ENCODE measurements at places on chromosomes 3 and 15.

DNA sequence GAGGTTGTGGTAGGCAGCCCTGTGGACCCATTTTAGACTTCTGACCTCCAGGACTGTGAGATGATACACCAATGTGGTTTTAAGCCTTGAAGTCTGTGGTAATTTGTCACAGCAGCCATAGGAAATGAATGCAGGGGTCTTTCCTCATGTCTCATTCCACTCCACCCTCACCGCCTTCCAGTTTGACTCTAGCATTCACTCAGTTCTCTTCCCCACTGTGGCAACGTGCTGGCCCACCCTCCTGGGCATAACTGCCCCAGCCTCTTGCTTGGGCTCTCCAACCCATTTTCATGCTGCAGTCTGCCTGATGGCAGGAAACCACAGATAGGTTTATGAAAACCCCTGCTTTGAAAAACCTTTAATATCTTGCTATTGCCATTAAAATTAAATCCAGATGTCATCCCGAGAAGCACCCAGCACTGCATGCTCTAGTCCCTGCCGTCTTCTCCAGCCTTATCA, 7.3 kb upstream of the TRNT1 start:
- no peak for DNase-seq

GRCh38 chr15:81098861-81099651, 35.0 kb upstream of the CFAP161 start:
- DNase-seq: no peak

DNA sequence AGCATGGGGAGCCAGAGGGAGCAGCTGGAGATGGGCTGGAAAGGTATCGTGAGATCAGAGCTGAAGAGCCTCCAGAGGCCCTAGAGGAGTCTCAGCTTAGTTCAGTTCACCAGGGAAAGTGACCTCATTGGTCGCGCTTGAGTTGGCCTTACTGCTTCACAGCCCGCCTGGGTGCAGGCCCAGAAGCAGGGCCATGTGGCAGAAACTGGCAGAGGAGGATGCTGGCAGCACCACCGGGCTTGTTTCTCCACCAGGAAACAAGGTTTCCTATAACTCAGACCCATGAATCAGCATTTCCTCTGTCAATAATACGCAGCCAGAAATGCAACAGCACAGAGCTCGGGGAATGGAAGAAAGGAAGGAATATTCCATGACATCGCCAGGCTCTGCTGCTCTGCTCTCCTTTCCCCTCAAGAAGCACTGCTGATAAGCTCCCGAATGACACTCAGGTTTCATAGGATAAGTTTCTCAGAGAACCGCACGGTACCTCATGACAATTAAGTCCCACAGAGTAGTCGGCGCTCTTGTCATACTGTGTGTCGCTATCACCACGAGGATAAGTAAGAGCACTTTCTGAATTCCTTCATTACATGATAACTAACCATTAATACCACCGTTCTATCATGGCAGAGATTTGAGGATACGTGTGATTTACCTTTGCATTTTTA, 147.1 kb upstream of the LPP start:
- DNase-seq: peak; percentile 12

DNA sequence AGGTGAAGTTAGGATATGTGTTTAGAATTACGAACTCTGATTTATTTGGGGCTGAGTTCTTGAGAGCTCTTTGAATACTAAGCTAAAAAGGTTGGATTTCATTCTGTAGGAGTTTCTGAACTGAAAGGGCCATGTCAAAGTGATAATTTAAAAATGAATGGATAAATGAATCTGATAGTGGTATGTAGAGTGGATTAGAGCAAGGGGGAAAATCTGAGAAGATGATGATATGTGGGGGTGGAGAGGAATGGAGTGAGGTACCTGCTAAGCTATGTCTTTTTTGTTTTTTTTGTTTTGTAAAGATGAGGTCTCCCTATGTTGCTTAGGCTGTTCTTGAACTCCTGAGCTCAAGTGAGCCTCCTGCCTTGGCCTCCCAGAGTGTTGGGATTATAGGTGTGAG, 44.6 kb upstream of the SLC22A13 start:
- no peak for DNase-seq

DNA sequence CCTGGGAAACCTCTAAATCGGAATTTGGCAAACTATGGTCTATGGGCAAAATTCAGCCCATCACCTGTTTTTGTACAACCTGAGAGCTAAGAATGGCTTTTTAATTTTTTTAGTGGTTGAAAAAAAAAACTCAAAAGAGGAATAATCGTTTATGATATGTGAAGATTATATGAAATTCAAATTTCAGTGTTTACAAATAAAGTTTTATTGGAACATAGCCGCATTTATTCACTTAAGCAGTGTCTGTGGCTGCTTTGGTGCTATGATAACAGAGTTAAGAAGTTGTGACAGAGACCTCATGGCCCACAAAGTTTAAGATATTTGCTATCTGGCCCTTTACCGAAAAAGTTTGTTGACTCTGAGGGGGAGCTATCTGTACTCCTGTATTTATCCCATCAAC, 36.4 kb upstream of the LACTB start:
- no peak for DNase-seq

GRCh38 chr3:120113128-120114116, 19.2 kb upstream of the GSK3B start:
- no peak for DNase-seq

GRCh38 chr3:134754768-134755559, 40.1 kb upstream of the EPHB1 start:
- no peak for DNase-seq

- DNase-seq: no peak
Measured at GRCh38 chr3:13275376-13276005, 144.6 kb downstream of the NUP210 start.

DNA sequence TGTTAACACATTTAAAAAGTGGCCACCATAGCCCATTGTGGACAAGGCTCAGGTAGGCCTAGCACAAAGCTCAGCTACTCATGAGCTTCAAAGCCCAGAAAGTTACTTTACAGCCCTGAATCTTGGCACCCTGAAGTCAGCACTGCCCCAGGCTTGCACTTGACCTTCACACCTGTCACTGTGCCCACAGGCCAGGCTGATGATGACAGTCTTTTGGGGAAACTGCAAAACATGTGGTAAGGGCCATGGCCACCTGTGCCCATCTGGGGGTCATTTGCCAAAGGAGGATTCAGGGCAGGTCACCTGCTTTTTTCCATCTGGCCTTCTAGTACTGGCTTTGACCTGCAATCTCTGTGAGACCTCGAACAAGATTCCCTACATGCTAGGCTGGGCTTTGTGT, 11.0 kb downstream of the CHDH start:
- no peak for DNase-seq

- no peak for DNase-seq
Measured at GRCh38 chr15:85633859-85634258, 160.9 kb downstream of the KLHL25 start.

GRCh38 chr3:191362037-191362436, 31.7 kb upstream of the UTS2B start:
- DNase-seq: no peak

DNA sequence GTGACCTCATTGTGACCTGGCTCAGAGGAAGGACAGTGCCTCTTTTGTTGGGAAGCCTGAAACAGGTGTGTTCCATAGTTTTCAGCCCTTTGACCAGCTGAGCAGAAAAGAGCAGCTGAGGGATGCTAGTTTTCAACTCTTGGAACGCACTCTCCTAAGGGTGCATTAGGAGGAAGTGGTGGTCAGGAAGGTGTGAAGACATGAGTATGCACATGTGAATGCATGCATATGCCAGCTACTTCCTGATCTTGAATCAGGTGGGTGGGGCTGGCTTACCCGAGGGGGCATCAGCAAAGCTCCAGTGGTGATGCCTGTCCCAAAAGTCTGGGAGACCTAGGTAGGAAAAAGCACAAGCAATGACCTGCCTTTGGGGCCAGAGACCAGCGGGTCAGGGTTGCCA, 23.3 kb upstream of the CEMIP start:
- no peak for DNase-seq

GRCh38 chr15:96560246-96560895, 229.9 kb downstream of the NR2F2 start:
- no peak for DNase-seq

DNA sequence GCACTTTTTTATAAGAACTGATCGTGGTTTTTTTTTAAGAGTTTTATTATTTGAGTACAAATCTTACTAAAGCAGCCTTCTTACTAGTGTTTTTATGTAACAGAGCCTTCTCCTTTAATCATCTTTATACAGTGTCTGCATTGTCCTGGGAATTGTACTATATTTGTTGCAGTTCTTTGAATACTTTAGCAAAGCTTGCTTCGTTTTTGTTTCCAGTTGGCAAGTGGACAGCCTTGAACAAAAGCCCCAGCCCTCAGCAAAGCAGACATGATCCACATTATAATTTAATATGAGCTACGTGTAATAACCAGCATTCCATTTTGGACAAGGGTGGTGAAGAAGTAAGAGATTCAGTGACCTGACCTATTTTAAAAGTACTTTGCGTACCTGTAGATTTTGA, 112.2 kb upstream of the FLNB start:
- no peak for DNase-seq

DNA sequence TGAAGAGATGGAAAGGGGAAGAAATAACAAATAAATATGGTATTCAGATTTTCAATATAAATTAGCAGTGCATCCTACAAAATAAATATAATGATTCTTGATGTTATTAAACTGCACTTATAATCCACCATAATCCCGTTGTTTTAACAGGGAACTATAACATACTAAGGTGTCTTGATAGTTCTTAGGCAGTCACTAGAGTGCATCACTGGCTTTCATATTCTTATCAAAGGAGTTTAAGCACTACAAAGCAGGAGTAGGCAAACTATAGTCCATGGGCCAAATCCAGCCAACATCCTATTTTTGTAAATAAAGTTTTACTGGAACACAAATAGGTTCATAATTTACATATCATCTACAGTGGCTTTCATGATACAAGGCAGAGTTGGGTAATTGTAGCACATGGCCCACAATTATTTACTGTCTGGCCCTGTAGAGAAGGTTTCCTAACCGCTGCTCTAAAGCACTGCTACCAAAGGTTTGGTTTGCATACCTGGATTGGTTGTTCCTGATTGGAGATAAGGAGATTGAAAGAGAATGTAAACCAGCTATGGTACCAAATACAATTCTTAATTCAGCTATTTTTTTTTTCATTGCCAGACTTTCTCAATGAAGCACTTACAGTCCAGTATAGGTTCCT, 104.3 kb downstream of the ZNF280D start:
- DNase-seq: no peak

DNA sequence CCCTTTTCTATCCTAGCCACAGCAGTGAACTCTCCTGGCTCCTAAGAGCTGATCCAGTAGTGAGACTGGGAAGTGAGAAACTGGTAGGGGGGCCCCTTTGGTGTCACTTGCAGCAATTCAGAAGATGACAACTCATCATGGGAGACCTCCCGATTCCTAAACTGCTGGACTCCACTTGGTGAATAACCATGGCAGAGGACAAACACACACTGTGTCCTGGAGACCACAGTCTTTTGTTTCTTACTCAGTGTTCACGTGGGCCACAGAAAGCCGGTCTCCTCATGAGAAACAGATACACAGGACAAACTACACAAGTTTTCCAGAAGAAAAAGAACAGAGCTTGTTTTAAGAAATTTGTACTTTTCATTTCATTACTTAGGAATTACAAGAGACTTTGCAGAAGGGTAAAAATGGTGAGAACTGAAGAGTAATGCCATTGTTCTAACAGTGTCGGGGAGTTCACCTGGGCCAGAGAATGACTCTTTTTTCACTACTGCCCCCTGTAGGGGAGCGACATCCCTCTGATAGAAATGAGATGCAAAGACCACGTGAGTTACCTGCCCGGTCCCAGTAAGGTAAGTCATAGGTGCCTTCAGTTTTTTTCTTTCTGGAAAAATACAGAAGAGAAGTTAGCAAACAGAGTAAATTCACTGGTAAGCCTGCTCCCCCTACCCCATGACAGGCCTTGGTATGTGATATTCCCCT, 38.1 kb downstream of the ST3GAL6 start:
- no peak for DNase-seq

GRCh38 chr15:40486066-40486770, 15.4 kb downstream of the CHST14 start:
- DNase-seq: no peak

- DNase-seq: peak; percentile 41
Measured at GRCh38 chr15:90869601-90870353, 1.4 kb downstream of the FURIN start.

DNA sequence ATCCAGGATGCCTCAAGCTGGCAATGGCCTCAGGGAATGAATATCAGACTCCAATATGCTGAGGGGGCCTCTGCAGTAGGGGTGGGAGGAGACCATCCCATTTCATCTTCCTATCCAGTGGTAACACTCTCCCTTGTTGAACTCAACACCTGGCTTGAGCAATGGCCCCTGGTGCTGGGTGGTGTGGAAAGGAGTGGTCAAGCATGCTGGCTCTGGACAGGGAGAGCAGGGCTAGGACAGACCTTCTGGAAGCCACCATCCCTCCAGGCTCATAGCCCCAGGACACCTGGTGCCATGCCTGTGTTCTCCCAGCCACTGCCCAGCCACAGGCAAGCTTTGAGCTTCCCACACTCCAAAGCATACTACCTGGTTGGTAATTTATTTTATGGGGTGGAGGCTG, 9.6 kb downstream of the DNAH1 start:
- DNase-seq: no peak

GRCh38 chr3:157573780-157574378, 70.7 kb upstream of the VEPH1 start:
- DNase-seq: no peak

DNA sequence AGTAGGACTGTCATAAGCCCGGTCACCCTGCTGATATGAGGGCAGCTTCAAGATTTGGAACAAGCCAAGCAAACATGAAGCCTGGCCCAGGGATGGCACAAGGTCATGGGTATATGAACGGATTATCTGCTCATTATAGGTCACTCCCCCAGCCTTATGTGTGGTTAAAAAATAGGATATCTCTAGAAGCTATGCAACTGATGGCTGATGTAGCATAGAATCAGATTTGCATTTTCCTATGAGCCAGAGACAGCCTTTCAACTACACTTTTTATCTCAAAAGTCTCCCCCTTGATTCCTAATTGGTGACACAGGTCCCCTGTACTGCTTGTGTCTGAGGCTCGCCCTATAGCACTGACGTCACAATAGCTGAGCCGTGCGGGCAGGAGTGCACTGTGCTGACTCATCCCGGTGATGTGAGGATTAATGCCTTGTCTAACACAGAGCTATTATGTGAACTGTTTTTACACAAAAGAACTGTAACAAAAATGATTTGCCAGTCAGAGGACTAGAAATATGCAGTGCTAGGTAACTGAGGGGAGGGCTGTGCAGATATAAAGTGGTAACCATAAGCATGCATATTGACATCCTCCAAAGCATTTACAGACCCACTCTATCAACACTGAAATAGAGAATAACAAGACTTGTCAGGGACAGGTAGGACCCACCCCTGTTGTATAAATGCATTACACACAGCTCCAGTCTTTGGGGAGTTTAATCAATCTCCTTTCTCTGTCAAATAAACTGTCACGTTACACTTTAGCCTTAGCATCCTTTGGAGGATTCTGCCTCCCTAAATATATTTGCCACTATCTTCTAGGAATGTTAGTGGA, 204.9 kb downstream of the TIGIT start:
- no peak for DNase-seq

Measured in NCI-H187 (cell line).